ENCODE measurements at places on chromosomes 6 and 20. TPM values are rescaled to one million over a fixed set of nuclear protein-coding genes. Genes with fewer than 3 reads are reported as not detected.

DNA sequence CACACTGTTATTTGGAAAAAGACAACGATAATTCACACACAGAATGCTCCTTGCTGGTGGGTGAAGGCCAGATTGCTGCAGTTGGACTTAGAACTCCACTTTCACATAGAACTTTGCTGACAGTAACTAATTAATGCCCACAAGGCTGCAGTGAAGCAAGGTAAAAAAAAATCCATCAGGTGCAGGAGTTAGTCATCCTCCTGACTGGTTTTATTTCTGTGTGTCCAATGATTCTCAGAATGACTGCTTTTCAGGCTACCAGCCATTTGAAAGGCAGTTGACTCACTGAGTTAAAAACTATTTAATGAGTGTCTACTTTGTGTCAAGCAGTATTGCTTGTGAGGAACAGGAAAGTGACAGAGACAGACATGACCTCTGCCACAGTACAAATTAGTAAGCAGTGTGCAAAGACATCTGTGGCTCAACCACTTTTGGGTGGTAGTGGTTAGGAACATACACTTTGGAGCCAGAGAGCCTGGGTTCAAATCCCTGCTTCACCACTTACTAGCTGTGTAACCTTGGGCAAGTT is 41.9 kb downstream of the ELOVL5 start:
- DNase-seq, result peak; percentile 93

DNA sequence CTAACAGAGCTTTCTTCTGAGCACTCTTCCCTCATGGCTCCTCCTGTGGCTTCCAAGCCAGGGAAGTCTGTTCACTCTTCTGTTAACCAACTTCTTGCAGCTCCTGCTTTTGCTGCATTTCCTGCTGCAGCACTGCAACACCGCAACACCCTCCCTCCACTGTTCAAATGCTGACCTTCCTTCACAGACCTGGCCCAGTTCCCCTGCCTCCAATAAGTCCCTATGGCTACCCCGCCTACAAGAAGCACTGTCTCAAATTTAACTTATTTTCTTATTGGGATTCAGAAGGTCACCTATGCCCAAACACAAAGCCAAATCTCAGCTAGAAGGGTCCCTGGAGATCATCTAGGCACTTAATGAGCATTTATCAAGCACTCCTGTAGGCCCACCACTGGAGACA is 44.6 kb downstream of the ELMO2 start:
- DNase-seq, result no peak

Gene DLK2
- 4.1 TPM for total RNA-seq

Gene VIP
- total RNA-seq, result under 0.01 TPM

- peak; percentile 99 for DNase-seq
Observed at GRCh38 chr6:151060096-151060765, 179.5 kb upstream of the AKAP12 start.

Gene PTCRA
- total RNA-seq, result not detected
